H7 (cell line): ENCODE measurements at places on chromosomes 12 and 14. TPM values are rescaled to one million over a fixed set of nuclear protein-coding genes. Genes with fewer than 3 reads are reported as not detected.

- DNase-seq: peak; percentile 39
These were observed 41.9 kb downstream of the CDC42BPB start for GRCh38 chr14:103015426-103015825.

DNA sequence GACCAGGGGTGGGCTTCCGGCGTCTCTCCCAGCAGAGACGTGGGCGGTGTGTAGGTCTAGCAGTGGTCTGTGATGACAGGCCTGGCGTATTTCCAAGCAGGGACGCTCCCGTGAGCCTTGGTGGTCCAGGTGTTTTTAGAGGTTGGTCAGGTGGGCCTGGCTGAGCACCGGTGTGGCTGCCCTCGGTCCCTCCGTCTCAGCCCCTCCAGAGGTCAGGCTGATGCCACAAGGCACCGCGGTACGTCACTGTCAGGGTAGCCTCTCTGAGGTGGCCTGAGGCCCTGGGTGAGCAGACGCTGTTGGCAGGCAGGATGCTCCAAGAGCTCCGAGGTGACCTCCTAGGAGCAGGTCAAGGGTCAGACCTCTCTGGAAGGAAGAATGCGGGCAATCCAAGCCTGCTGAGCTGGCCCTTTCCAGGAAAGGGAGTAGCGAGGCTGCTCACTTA is 13.6 kb downstream of the MTA1 start:
- DNase-seq: peak; percentile 77

DNA sequence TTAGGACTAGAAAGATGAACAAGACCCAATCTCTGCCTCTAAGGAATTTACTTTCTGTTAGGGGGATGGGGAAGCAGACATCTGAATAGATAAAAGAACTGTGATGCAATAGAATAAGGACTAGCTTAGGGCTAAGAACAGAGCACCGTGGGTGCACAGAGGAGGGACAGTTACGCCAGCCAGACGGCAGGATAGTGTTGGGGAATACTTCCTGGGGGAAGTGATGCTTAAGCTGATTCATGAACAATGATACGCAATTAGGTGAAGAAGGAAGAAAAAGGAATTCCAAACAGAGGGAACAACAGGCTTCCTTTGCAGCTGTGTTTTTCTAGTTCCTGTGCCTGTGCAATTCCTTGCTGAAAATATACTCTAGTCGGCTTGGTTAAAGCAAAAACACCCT is 501.1 kb downstream of the APAF1 start:
- DNase-seq: no peak

DNA sequence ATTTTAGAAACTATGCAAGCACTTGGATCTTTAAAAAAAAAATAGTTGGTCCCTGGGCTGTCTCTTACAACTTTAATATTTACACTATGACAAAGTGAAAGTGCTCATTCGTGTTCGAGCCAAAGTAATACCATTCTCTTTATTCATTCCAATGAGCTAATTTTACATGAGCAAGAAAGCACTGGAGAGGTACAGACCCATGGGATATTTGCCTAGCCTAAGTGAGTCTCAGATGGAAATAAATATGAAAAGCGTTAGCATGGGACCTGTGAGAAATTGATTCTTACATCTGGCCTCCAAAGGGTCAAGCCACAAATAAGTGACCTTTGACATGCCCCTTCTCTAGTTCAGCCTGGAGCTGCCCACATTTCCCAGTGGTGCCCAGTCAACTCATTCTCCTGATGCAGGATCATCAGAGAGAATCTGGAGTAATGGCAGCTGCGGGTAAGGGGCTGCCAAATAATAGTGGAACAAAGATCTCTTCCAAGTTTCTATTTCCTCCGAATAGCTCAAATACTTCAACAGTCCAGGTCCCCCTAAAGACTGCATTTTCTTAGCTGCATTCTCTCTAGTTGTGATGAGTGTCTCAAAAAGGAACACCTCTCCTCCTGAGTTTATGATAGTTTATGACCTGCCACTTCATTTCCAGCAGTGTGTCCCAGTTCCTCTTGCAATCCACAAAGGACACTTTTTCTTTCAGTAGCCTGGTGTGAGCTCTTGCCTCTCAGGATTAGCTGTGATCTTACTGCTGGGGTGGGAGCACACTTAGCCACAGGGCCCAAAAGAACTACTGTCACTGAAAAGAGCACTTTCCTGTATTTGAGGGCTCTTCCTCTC is 208.2 kb downstream of the DAD1 start:
- no peak for DNase-seq

DNA sequence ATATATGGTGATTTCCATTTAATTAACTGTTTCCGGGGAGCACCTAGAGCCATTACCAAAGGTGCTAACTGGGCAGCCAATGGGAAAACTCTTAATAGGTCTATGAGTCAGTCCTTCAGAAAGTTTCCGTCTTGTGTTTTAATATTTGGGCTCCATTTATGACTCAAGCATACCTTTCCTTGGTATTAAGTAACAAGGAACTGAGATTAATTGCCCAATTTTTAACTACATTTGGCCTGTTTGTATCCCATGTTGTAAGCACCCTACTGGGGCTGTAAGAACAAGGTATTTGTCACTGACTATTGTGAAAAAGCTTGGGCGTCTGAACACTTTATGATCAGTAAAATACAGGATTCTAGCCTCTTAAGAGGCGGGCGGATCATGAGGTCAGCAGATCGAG is 62.8 kb upstream of the FOXN3 start:
- DNase-seq: no peak

GRCh38 chr14:42480255-42480654 is 873.6 kb downstream of the LRFN5 start:
- DNase-seq: no peak

DNA sequence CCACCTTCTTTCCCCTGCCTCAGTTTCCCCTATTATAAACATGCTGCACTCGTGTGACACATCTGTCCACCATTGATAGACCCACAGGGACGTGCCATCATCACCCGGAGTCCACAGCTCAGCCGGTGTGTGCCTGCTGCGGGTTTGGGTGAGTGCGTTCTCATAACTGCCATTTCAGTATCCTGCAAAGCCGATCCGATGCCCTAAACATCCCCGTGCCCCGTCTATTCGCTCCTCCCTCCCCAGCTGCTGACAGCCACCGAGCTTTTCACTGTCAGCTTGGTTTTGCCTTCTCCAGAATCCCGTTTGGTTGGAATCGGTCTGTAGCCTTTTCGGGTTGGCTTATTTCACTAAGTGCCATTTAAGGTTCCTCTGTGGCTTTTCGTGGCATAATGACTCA is 3.9 kb downstream of the LRCOL1 start:
- peak; percentile 49 for DNase-seq

RFLNA gene
- total RNA-seq: 1.4 and 3.7 TPM in 2 replicates

VPS29 gene
- total RNA-seq: 43.3 and 58.1 TPM in 2 replicates

KRT5 gene
- total RNA-seq: not detected in 2 replicates
